ENCODE measurements at places on chromosomes 2 and 18.
A peak's percentile ranks its signal among the peaks of the same experiment; 100 is the strongest.

- DNase-seq: no peak
Measured at GRCh38 chr18:73901151-73901550, 246.5 kb downstream of the FBXO15 start.

DNA sequence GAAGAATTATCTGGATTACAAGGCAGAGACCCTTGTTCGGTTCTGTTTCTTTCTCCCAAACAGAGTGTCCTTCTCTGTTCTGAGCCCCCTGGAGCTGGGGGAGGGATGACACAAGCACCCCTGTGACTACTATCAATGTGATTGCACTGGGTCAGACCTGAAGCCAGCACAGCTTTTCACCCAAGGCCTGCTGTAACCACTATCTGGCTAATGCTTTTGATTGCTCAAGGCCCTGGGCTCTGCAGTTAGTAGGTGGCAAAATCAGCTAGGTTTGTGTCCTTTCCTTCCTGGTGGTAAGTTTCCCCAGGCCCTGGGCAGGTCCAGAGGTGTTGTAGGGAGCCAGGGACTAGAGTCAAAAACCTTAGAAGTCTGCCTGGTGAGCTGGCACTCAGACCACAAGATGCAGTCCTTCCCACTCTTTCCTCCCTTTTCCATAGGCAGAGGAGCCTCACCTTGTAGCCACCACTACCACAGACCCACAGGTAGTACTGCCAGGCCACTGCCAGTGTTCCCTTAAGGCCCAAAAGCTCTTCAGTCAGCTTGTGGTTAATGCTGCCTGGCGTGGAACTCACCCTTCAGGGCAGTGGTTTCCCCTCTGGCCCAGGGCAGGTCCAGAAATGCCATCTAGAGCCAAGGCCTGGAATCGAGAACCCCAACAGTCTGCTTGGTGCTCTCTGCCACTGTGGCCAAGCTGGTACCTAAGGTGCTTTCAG is 83.0 kb downstream of the FAM117B start:
- DNase-seq: no peak

DNA sequence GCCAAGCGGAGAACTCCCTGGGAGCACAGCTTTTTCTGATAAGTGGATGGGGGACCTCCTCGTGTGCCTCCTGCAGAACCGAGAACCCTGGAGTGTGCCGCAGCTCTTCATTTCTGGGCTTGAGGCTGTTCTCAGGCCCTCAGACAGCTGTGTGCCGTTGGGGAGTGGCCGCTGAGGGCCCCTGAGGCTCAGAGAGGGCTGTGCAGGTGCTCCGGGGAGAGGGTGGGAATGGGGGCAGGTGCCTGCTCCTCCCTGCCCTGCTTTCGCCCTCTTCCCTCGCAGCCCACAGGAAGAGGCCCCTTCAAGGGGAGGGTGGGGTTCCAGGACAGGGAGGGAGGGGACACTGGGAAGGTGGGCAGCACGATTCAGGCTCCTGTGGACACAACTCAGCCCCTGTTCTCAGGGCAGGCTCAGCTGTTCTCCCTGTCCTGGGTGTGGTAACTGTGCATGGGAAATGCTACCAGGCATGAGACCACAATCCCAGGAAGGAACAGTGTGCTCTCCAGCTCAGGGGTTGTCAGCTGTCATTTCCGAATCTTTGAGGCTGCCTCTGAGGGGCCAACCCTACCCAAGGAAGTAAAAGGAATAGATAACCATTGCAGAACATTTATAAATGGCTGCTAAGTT is 11.3 kb downstream of the LCT start:
- no peak for DNase-seq

DNA sequence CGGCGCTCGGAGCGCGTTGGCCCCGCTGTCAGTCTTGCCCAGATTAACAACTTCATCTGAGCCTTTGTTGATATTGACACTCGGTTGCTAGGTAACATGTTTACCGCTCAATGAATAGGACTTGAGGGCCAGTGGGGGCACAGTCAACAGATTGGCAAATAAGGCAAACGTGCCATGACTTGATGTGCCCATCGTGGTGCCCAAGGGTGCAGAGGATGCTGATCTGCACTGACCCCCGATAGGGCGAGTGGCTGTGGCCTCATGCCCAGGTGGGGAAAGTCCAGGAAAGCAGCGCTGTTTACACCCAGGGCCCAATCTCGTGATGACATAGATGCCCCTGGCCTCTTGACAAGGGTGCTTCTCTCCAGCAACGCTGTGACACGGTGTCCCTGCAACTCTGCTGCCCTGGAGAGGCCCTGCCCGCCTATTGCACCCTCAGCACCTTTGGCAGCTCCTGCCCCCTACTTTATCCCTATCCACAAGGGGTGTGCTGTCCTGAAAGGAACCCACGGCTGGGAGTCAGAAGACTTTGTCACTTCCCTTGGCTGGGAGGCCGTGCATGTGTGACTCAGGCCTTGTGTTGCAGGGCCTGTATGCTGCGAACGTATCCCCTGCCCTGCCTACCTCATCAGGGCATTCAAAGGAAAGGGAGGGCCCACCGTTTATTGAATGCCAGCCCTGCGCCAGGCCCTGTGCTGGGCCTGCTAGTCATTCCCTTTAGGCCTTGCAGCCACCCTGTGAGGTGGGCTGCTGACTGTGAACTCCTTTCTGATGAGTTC is 158.0 kb downstream of the INHBB start:
- peak; percentile 14 for DNase-seq

DNA sequence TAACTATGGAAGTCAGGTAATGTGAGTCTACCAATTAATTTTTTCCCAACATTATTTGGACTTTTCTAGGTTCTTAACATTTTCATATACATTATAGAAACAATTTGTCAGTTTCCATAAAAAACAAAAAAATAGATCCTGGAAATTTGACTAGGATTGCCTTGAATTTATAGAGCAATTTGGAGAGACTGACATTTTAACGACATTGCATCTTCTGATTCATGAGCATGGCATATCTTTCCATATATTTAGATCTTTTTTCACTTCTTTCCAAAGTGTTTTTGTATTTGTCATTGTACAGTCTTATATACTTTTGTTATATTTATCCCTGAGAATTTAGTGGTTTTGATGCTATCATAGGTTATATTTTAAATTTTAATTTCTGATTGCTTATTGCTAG is 42.0 kb downstream of the ANKRD12 start:
- no peak for DNase-seq

DNA sequence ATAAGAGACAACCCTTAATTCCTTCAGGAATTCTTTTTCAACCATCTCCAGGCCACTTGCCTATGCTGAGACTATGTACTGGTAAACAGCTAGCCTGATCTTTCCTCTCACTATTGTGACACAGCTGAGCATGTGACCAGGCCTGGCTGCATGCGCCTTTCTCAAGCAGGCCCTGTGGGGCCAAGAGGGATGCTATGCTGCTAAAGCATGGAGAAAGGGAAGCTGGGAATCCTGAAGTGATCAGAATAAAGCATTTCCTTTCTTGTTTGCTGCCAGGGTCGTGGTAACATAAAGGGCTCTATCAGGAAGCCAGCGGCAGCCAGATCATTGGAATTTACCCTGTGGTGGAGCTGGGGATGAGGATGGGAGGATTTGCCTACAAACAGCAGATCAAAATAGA is 29.8 kb upstream of the LCLAT1 start:
- DNase-seq: no peak

DNA sequence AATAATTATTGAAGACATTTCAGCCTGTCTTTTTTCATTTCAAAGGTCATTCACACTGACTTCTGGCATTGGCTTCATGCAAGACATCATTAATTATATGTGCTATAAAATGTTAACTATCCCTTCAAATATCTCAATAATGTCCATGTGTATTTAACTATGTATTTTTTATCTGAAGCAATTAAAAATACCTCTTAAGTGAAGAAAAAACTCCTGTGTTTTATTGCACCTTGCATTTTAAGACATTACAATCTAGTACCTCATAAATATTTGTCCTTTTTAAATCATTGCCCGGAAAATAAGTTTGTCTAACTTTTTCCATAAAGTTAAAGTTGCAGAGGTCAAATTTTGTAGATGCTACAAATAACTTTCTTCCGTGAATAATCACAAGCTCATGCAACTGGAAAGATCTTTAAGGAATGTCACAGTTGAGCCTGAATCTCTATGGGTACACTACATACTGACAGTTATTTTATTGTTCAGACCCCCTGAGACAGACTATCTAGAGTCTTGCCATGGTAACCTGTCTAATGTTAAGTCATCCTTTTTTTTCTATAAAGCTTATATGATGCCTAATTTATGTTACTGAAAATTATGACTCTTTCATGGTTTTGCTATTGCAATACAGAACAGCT is 38.4 kb upstream of the COBLL1 start:
- DNase-seq: no peak

GRCh38 chr2:29014811-29015421 is 33.8 kb downstream of the TOGARAM2 start:
- DNase-seq: peak; percentile 19

DNA sequence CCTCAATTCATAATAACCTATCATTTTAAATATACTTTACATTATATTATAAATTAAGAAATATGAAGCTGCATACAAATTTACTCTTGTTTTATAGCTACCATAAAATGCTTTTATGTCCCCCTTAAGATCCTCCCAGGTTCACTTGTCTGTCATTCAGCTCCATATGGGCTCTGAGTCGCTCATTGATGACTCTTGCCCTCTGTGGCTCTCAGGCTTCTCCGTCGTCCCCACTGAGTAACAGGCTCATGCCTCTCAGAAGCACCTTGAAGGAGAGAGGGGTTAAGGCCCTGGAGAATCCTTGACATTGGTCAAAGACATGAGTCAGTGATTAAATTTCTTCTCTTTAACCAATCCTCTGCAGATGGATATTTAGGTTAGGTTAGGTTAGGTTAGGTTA is 6.2 kb upstream of the MCM6 start:
- no peak for DNase-seq

- DNase-seq: peak; percentile 34
Measured at GRCh38 chr2:36562240-36562639, 35.7 kb downstream of the FEZ2 start.

- DNase-seq: no peak
Measured at GRCh38 chr2:163247156-163247846, 408.7 kb upstream of the KCNH7 start.

DNA sequence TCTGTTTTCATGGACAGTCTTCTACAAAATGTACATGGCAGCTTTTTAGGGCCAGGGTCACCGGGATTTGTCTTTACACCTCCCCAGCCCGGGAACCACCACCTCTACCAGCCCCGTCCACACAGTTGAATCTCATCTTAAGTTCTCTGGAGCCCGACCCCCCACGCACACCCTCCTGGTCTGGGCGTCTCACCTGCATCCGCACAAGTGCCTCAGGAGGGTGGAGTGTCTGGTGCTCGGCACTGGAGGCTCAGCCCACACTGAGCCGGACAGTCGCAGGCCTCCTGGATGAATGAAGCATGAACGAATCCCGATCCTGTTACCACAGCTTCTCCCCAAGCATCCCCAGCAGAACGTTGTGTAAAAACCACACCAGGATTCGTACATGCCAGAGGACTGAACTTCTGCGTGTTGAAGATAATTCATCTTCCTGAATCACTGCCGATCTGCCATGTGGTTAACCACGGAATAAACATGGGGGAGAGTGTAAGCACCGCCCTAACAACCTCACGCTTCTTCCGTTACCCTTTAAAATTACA is 162.0 kb downstream of the RTP5 start:
- peak; percentile 67 for DNase-seq

GRCh38 chr18:5464251-5464650 is 79.5 kb downstream of the EPB41L3 start:
- DNase-seq: no peak

DNA sequence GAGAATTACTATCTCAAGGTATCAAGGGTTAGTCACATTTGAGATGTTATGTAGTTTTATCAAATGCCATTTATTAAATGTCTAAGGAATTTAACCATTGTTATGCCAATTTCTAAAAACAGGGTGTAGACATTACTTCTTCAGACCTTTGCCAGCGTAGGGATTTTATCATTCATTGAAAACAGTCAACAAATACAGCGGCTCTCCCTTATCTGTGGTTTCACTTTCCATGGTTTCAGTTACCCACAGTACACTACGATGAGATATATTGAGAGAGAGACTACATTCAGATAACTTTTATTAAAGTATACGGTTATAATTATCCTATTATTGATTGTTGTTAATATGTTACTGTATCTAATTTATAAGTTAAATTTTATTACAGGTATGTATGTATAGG is 234.7 kb downstream of the TMX3 start:
- no peak for DNase-seq

DNA sequence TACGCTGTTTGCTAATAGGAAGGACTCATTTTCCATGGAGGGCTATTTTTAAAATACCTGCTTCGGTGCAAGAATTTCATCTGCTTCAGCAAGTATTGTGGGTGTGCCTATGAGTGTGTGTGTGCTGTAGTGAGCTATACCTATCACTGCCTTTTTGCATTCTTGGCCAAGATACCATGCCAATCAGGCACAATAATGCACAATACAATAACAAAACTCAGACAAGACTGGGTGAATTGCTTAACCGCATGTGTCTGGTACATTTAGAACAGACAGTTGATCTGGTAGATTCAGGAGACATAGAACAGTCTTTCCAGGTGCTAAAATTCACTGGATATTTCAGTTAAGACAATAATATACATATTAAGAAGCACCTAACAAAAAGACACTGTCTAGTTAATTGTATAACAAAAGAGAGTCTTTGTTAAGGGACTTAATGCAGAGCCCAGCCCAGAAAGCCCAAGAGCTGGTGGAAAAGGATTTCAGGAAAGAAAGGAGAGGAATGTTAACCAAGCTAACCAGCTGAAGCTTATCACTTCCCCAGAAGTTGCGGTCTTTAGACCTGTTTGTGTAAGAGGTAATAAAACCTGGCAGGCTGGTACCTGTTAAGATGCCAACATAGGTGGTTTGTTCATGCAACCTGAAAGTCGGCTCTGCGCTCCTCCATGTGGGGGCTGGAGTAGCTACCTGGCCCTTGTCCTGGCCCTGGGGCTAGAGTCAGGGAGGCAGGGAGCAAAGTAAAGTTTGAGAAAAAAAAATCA is 153.3 kb upstream of the RBMS1 start:
- DNase-seq: no peak

GRCh38 chr18:24831081-24831480 is 370.6 kb downstream of the HRH4 start:
- DNase-seq: no peak

DNA sequence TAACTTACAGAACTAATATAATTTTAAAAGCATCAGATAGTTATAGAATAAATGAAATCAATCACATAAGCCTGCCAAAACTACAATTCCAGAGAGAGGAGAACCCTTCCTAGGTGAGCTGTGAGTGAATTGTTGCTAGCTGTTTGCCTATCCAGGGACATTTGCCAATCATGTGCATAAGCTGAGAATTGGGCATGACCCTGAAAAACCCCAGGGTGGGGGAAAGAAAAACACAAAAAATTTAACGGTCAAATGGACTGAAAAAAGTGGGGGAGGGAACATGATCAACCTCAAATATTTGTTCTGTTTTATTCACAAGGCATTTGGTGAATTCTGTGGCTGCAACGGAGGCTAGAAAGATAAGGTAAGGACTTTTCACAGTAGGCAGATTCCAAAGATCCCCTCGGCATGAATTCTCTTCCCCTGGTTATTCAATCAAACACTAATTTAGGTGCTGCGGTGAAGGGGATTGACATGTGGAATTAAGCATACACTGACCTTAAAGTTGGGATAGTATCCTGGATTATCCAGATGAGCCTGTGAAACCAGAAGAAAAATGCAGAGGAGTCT is 203.9 kb upstream of the RGPD4 start:
- DNase-seq: no peak

Data from AG04449 (cell line).